Activated naive CD8-positive, alpha-beta T cell treated with anti-CD3 and anti-CD28 coated beads, Interleukin-2, amount 50 U/mL, for 16 hours (primary cell): ENCODE measurements at places on chromosomes 7 and 10.

DNA sequence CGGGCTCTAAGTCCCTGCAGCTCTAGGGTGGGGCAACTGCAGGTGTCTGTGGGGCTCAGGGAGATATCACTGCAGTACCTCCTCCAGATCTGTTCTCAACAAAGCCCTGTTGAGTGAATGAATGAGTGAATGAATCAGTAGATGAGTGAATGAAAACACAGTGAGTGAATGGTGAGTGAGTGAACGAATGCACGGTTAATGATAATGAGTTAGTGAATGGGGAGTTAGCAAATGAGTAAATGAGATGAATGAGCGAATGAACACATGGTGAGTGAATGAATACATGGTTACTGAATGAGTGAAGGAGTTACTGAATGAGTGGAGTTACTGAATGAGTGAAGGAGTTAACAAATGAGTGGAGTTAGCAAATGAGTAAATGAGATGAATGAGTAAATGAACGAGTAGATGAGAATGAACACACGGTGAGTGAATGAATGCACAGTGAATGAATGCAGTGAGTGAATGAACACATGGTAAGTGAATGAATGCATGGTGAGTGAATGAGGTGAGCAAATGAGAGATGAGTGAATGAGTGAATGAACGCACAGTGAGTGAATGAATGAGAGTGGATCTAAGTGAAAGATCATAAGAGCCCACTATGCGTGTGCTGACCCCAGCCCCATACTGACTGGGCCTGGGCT lies 34.3 kb downstream of the STK32C start:
- DNase-seq: no peak

DNA sequence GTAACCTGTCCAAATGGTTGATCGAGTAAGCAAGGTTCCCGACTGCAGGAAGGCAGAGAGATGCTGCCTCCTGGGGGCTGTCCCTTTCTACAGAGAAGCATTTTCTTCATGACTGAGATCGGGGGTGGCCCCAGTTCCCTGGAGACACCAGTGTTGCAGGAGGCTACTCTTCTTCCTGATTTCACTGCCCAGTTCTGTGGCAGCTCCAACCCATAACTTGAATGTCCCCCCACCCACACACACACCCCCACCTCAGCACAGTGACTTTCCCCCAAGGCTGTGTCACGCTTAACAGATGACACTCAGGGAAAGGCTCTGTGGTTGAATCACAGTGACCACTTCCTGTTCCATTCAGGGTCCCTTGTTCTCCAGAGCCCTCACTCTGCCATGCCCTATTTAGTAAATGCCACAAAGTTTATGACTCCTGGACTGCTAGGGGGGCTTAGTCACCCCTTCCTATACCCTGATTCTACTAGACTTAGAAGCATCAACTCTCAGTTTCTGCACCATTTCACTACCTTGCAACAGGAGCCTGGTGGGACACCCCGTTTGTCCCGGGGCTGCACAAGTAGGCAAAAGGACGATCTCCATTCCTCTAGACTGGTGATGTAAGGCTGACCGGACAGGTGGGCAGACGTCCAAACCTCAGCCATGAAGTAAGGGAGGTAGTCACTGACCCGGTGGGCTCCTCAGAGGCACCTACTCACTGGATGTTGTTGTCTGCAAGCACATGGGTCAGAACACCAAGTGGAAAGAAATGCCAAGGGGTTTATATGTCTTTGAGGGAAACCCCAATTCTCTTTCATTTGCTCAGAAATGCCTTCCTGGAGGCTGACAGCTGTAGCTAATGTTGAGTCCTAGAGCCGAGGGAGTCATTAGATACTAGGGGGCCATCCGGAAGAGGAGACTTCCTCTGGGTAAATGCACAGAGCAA lies 31.3 kb upstream of the SMC3 start:
- peak; percentile 57 for DNase-seq

DNA sequence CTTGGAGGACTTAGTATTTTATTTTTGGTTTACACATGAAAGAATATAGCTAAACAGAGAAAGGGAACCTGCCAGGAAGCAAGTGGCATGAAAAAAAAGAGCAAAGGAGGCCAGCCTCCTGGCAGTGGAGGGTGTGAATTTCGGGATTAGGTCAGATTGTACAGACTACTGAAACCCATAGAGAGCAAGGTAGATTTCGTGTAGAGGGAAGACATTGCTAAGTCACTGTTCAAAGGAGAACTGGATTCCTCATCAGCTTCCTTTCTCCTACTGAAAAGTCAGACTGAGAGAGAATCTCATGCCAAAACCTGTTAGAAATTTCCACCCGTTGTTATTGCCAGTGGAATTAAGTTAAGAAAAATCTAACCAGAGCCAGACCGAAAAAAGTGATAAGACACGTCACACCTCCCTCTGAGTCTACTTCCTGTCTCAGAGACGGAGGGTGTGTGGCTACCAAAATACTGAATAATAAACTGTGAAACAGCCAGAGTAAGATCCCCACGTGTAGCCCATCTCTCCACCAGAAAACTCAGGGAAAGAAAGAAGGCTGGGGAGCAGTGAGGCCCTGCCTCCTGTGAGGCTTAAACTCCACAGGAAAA lies 118.8 kb downstream of the SKIDA1 start:
- no peak for DNase-seq

GRCh38 chr7:106170651-106171050 lies 58.5 kb upstream of the SYPL1 start:
- no peak for DNase-seq

- DNase-seq: no peak
Observed at GRCh38 chr7:93262535-93262934, 30.4 kb downstream of the VPS50 start.

DNA sequence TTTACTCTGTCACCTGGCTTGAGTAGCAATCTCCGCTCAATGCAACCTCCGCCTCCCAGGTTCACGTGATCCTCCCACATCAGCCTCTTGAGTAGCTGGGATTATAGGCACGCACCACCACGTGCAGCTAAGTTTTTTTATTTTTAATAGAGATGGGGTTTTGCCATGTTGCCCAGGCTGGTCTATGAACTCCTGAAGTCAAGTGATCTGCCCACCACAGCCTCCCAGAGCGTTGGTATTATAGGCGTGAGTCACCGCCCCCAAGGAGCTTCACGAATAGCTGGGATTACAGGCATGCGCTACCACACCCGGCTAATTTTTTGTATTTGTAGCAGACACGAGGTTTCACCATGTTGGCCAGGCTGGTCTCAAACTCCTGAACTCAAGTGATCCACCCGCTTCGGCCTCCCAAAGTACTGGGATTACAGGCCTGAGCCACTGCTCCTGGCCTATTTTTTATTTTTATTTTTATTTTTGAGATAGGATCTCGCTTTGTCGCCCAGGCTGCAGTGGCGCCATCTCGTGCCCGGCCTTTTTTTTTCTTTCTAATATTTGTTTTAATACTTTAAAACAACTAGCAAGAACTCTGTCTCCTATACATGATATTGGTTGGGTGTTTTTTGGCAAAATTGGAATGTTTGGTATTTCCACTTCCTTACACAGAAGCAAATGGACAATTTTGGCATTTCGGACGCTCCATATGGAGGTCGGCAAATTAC lies 1.1 kb downstream of the EFCAB10 start:
- DNase-seq: no peak

- DNase-seq: no peak
Observed at GRCh38 chr7:77753173-77753572, 45.1 kb downstream of the TMEM60 start.

- DNase-seq: no peak
Observed at GRCh38 chr7:100430493-100431285, 1.1 kb downstream of the MEPCE start.

DNA sequence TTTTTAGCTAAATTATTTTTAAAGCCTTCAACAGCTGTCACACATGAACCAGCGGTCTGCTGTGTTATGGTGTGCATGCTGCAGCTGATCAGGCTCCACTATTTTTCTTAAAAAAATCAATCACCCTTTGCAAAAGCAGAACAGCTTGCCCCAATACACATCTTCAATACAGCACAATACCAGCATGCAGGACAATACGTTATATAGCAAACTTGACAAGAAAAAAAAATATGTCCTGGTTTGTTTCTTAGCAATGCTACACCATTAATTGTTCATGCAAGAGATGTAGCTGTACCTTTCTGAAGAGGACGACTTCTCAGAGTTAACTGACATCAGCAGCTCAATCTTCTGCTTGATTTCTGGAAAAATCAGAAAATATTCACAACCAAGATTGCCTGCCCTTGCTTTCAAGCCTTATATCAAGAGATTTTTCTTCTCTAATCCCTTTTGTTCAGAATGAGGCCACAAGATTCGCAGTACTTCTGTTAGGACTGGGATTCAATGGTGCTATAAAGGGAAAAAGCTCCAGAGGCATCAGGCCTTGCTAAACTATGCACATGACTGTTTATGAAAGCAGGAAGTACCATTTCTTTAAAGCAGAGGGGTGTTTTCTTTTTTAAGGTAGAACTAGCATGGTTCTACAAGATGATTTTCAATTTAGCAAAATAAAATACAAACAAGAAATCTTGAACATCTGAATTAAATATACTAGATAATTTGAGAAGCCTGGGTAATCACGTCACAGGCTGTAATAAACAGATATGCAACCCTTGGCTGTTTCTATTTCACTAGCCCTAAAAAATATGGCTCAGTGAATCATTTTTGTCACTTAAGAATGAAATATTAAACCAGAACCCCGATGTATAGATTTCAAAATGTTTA lies 120.0 kb downstream of the SRPK2 start:
- no peak for DNase-seq

DNA sequence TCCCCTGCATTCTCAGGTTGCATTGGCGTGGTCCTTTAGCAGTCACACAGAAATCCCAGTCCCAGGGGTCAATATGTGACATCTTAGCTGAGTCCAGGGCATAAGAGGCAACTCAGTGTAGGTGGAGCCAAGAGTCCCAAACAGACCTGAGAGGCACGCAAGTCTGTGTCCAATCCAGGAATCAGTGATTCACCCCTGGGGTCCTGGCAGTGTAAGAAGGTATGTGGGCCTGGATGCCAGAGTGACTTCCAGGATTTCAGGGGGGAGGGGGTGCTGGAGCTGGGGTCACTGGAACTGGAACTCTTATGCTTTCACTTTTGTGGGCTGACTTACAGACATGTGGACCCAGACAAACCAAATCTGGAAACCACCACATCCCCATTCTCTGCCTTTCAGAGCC lies 26.8 kb downstream of the FRMPD2 start:
- DNase-seq: no peak

DNA sequence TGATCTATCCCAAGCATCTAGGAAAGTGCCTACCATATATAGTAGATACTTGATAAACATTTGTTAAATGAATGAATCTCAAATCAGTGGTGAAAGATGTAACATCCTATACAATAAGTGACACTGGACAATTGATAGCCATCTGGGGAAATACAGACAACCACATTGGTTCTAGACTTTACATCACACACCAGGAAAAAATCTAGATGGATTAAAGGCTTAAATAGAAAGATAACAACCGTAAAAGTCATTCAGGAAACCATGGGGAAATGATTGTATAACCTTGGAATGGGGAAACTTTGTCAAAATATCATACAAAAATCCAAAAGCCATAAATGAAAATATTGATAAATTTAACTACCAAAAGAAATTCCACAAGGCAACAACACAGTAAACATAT lies 7.0 kb upstream of the GARIN1A start:
- no peak for DNase-seq

DNA sequence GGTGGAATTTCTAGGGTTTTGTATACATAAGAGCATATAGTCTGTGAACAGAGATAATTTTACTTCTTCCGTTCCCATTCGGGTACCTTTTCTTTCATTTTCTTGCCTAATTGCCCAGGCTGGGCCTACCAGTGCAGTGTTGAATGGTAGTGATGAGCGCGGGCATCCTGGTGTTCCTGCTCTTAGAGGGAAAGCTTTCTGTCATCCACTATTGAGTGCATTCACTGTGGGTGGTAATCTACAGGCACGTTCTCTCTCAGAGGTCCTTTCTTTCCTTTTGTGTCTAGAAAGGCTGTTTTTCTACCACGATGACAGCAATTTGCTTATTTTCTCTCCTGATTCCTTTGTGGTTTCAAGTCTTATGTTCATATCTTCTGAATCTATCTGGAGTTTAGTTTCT lies 65.0 kb downstream of the INPP5A start:
- DNase-seq: no peak

DNA sequence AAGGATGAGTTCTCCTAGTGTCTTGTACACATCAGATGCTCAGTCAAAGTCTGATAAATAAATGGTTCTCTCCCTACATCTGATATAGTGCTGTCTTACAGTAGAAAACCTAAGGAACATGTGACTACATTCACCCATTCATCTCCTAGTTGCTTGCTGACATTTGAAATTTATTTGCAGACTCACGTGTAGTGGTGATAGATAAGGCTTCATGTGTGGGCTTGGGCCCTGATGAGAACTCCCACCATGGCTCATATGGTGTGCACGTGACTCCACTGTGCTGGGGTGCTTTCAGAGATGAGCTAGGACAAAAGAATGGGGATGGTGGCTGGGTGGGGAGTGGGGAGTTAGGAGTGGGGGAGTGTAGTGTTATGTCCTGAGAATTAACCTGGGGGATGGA lies 287.3 kb downstream of the RPS24 start:
- DNase-seq: no peak

GRCh38 chr10:73922007-73922863 lies 11.3 kb downstream of the PLAU start:
- DNase-seq: no peak

DNA sequence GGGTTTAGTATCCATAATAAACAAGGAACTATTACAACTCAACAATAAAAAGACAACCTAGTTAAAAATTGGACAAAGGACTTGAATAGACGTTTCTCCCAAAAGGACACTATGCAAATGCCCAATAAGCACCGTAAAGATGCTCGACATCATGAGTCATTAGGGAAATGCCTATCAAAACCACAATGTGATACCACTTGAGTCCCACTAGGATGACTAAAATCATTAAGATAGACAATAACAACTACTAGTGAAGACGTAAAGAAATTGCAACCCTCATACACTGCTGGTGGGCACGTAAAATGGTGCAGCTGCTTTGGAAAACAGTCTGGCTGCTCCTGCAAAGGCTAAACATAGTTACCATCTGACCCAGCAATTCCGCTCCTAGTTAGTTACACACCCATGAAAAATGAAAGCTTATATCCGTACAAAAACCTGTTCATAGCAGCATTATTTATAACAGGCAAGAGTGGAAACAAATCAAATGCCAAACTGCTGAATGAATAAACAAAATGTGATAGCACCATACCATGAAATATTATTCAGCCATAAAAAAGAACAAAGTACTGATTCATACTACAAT lies 17.3 kb downstream of the CCDC3 start:
- no peak for DNase-seq
